ENCODE measurements at places on chromosomes 1 and 21.
A peak's percentile ranks its signal among the peaks of the same experiment; 100 is the strongest.

DNA sequence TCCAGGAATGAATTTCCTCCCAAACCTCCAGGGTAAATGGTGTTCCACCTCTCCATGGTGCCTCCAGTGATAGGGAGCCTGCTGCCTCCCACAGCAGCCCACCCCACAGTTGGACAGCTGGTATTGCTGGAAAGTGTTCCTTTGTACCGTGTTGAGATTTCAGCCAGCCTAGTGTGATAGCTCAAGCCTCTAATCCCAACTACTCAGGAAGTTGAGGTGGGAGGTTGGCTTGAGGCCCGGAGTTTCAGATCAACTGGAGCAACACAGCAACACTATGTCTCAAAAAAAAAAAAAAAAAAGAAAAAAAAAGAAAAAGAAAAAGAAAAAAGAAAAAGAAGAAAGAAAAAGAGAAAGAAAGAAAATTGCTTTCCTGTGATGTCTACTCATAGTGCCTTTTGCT lies 96.1 kb downstream of the CHD1L start:
- DNase-seq: no peak

GRCh38 chr21:16372586-16372985 lies 642.8 kb downstream of the USP25 start:
- DNase-seq: no peak

GRCh38 chr1:19311503-19311930 lies 427 bp downstream of the AKR7A2 start:
- no peak for DNase-seq

DNA sequence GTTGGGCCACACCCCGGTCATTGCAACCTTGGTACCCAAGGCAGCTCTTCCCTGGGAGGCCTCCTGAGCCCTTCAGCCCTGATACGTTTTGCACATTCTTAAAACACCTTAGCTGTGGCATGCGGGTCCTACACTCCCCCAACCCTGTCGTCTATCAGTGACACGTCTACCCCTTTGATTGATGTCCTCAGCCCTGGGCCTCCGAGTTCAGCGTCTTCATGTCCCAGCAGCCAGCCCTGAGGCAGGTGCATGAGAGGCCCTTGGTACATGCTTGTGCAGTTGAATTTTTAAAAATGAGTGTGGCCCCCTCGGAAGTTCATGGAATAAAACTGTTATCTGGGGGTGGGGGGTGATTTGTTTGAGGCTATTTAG lies 38.9 kb upstream of the ADARB1 start:
- no peak for DNase-seq

DNA sequence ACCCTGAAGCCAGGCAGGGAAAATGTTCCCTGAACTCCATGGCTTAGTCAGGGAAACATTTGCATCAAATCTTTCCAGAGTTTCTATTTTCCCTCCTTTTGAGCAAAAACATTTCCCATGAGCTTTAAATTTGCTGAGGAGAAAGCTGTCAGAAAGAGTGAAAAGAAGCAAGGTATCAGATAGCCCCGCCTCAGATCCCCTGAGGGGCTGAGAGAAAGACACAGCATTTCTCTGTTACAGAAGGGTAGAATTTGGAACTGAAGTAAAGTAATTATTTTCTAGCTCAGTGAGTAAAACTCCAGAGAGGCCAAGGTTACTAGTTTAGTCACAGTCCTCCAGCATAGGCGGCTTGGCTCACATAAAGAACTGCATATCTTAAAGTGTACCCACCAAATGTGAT lies 10.6 kb downstream of the FMO1 start:
- no peak for DNase-seq

GRCh38 chr1:87219626-87220025 lies 109.1 kb upstream of the LMO4 start:
- DNase-seq: no peak

GRCh38 chr1:238898856-238899255 lies 487.5 kb upstream of the CHRM3 start:
- DNase-seq: no peak

GRCh38 chr1:9207715-9208114 lies 26.9 kb upstream of the H6PD start:
- DNase-seq: no peak

DNA sequence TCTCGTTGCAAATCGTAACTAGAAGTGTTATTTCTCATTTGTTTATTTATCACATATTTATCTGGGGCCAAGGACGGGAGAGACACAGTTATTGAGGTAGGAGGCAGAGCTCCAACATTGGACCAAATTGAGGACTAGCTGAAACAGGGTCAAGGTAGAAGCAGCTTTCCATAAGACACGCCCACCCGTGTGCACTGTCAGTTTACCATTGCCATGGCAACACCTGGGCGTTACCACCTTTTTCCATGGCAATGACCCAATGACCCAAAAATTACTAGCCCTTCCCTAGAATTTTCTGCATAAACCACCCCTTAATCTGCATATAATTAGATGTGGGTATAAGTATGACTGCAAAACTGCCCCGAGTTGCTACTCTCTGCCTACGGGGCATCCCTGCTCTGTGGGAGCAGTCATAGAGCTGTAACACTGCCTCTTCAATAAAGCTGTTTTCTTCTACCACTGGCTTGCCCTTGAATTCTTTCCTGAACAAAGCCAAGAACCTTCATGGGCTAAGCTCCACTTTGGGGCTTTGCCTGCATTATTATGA lies 72.7 kb downstream of the FBXO2 start:
- no peak for DNase-seq

GRCh38 chr1:64915381-64916274 lies 50.7 kb downstream of the JAK1 start:
- no peak for DNase-seq

GRCh38 chr1:147389532-147390184 lies 147.2 kb downstream of the CHD1L start:
- peak; percentile 54 for DNase-seq

GRCh38 chr1:7490576-7490975 lies 280.5 kb upstream of the VAMP3 start:
- DNase-seq: no peak

- DNase-seq: no peak
Measured at GRCh38 chr1:223702735-223703667, 9.3 kb upstream of the CAPN2 start.

GRCh38 chr1:41580021-41580420 lies 95.5 kb upstream of the EDN2 start:
- no peak for DNase-seq

GRCh38 chr1:116521186-116521585 lies 49.6 kb downstream of the CD58 start:
- no peak for DNase-seq

- no peak for DNase-seq
Measured at GRCh38 chr1:223405507-223405906, 12.3 kb downstream of the CCDC185 start.

DNA sequence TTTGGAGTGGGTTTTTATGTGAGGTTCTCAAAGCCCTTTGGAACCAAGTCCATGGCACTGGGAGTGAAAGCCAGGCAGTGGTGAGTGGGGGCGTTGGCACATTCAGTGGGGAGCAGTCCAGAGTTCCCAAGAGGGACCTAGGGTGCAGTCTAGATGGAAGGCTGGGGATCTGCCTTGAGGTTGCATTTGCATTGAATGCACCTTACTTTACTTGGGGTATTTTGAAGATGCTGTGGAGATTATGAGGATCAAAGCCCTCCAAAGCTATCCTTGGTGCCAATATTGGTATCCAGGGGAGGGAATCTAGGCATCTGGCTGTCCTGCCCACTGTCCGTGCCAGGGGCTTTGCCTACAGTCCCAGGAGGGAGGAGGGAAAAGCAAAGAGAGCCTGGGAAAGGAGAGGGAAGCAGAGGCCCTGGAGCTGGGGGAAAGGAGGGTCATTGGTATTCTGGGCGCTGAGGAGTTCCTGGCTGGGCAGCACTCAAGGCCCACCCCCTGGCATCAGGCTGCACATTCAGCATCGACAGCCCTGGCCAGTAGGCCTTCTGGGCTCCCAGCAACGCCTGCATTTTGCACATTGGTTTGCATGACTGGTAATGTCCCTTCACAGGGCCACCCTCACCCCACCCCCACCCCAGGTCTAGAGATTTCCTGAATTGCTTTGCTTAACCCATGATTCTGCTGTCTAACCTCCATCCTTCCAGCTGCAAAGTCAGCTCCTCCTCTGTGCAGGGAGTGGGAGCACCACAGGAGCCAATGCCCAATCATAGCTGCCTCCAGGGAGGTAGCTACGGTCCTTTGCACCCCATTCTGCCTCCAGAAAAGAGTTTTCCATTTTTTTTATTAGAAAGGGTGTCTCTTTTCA lies 843 bp upstream of the BCAN start:
- DNase-seq: no peak

DNA sequence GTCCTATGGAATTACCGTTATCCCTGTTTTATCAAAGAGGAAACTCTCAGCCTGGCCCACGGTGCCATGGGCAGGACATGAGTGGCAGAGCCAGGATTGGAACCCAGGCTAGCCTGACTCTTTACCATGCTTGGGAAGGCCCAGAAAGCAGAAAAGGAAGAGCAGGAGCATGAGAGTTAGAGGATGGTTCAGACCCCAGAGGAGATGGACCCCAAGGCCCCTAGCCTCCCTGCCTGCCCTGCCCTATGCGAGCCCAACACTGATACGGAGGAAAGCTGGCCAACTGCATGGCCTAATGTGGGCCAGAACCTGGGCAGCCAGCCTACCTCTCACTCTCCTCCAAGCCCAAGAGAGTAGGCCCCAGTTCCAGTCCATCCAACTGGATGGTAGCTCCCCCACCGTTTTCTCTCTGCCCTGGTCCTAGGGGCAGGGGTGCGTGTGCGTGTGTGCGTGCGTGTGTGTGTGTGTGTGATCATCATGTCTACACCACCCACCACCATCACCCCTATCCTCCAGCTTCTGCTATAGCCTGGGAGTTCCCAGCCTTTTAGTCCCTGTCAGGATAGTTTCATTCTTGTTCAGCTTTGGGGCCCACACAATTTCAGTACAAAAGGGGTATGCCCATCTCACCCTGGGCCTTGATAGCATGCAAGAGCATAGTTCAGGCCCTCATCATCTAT lies 15.4 kb upstream of the MEX3A start:
- DNase-seq: peak; percentile 83

GRCh38 chr1:147083919-147084272 lies 88.4 kb downstream of the PRKAB2 start:
- no peak for DNase-seq

GRCh38 chr1:44227211-44227610 lies 13.9 kb downstream of the DMAP1 start:
- DNase-seq: no peak

GRCh38 chr21:26405735-26406361 lies 167.2 kb downstream of the CYYR1 start:
- peak; percentile 66 for DNase-seq

DNA sequence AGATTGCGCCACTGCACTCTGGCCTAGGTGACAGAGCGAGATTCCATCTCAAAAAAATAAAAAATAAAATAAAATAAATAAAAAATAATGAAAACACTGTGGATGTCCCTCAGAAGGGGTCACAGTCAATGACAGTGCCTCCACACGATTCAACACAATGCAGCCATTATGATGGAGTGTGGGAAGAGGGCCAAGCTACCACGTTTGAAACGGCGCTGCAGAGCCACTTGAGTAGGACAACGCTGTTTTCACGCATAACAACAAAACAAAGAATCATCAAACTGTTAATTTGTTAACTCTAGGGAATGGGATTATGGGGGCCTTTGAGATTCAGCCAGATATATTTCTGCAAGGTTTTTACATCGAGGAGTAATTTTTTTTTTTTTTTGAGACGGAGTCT lies 36.5 kb downstream of the NKAIN1 start:
- no peak for DNase-seq

- no peak for DNase-seq
Measured at GRCh38 chr1:12654657-12655056, 10.8 kb downstream of the AADACL4 start.

- DNase-seq: no peak
Measured at GRCh38 chr1:37905727-37906126, 41.1 kb downstream of the INPP5B start.

- peak; percentile 28 for DNase-seq
Measured at GRCh38 chr21:44881198-44881872, 7.8 kb upstream of the PTTG1IP start.

- DNase-seq: no peak
Measured at GRCh38 chr1:157469300-157469699, 83.0 kb downstream of the FCRL5 start.

DNA sequence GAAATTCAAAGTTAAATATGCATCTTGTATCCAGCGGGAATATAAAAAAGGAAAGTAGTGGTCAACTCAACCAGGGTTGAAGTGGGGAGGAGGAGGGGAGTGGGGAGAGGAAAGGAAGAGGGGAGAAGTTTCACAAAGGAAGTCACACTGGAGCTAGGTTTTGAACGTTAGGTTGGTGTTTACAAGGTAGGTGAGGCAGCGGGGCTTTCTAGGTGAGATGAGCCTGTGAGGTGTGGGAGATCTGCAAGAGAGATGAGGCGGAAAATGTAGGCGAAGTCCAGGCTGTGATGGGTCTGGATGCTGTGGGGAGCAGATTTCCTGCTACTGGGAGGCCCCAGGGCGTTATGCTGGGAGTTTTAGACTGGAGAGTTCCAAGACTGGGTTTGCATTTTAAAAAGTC lies 36.1 kb upstream of the IL20 start:
- DNase-seq: peak; percentile 37

DNA sequence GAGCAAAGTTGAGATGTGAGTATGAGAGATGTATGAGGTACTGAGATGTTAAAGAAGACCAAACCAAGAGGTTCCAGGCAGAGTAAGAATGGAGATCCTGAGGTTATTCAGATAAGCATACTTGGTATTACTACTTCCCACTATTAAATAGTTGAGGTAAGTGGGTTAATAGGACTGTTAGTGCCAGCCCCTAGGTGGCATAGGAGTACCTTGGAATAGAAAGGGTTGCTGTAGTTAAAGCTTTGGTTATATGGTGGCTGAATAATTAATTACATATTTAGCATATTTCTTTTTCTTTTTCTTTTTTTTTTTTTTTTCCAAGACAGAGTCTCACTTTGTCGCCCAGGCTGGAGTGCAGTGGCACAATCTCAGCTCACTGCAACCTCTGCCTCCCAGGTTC lies 397.9 kb upstream of the TMPRSS15 start:
- no peak for DNase-seq

- DNase-seq: peak; percentile 56
Measured at GRCh38 chr1:207997486-207998268, 86.8 kb upstream of the CD34 start.

GRCh38 chr21:34018910-34019309 lies 54.5 kb upstream of the MRPS6 start:
- DNase-seq: peak; percentile 79

- DNase-seq: no peak
Measured at GRCh38 chr1:91937613-91938012, 11.6 kb upstream of the BRDT start.

- DNase-seq: no peak
Measured at GRCh38 chr1:92754719-92755050, 30.2 kb downstream of the EVI5 start.

- DNase-seq: no peak
Measured at GRCh38 chr1:20343149-20343937, 52.7 kb downstream of the VWA5B1 start.

GRCh38 chr21:44482581-44483287 lies 27.4 kb downstream of the LRRC3 start:
- DNase-seq: no peak

Measured in GM12865 (cell line).